Activated CD8-positive, alpha-beta T cell treated with anti-CD3 and anti-CD28 coated beads for 36 hours (primary cell): ENCODE measurements at places on chromosomes 1 and 21. TPM values are rescaled to one million over a fixed set of nuclear protein-coding genes. Genes with fewer than 3 reads are reported as not detected.

DNA sequence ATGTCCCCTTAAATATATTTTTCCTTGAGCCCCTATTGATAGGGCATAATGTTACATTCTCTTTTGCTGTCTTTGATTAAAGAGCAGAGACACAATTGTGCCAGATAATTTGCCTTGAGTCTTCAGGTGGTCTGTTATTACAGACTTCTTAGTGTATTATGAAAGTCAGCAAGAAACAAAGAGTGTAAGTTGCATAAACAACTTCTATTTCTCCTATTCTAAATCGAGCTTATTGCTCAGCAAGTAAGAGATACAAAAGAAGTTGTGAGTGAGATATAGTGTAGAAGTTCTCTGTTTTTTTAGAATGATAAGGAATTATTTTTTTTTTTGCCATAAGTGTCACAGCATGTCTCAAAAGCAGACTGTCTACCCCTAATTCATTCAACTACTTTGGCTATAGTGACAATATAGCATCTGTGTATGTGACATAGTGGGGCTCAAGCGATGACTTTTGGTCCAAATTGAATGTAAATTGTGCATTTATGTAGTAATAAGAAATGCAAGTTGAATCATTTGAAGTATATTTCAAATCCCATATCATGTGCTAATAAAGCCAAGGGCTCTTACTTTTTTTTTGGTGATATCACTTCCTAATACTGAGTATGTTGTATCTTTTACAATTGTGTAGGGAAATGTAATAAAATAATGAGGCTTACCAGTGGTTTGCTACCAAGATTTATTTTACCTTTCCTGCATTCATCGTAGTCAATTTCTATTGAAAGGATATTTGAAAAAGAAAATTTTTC lies 81.3 kb downstream of the RGL1 start:
- no peak overlapping the region for H3K27ac ChIP-seq
- H3K27me3 ChIP-seq = peaks cover 1% of the 10 kb centered on the region
- no peak overlapping the region for H3K4me3 ChIP-seq
- no peak for DNase-seq
- peaks cover 30% of the 10 kb centered on the region for H3K4me1 ChIP-seq

- H3K27ac ChIP-seq = no peak overlapping the region
- H3K27me3 ChIP-seq = no peaks in the 10 kb centered on the region
- no peak overlapping the region for H3K4me3 ChIP-seq
- DNase-seq = no peak
Measured at GRCh38 chr1:154813300-154813816, 56.7 kb downstream of the KCNN3 start.

DNA sequence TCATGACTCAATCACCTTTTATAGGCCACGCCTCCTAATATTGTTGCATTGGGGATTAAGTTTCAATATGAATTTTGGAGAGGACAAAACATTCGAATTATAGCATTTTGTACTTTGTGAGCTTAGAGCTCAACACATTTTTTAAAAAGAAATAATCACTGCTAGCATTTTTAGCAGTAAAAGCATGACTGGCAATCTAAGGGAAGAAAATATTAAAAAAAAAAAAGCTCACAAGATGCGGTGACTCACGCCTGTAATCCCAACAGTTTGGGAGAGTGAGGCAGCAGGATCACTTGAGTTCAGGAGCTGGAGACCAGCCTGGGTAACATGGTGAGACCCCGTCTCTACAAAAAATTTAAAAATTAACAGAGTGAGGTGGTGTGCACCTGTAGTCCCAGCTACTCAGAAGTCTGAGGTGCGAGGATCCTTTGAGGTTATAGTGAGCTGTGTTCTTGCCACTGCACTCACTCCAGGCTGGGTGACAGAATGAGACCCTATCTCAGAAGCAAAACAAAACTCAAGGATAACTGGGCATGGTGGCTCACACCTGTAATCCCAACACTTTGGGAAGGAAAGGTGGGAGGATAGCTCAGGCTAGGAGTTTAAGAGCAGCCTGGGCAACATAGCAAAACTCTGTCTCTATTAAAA lies 28.8 kb upstream of the DIPK1A start:
- H3K4me1 ChIP-seq = peaks cover 73% of the 10 kb centered on the region
- H3K27me3 ChIP-seq = no peaks in the 10 kb centered on the region
- peak overlapping the region; percentile 79 for H3K27ac ChIP-seq
- H3K4me3 ChIP-seq = no peak overlapping the region

The RIPPLY3 gene
- total RNA-seq = not detected

The RLF gene
- total RNA-seq = 21.3 TPM

The NKAIN1 gene
- total RNA-seq = not detected
